ENCODE measurements at places on chromosomes 5 and 9. TPM values are rescaled to one million over a fixed set of nuclear protein-coding genes. Genes with fewer than 3 reads are reported as not detected.

GRCh38 chr9:2126331-2126803 lies 111.2 kb downstream of the SMARCA2 start:
- DNase-seq, result peak; percentile 27
- H3K27ac ChIP-seq, result no peak overlapping the region
- H3K27me3 ChIP-seq, result no peaks in the 10 kb centered on the region
- H3K4me3 ChIP-seq, result no peak overlapping the region

The NRARP gene
- 7.3 TPM for total RNA-seq

The FBXO4 gene
- 2.5 TPM for total RNA-seq

GRCh38 chr9:125835655-125836054 lies 88.5 kb downstream of the PBX3 start:
- no peak overlapping the region for H3K27ac ChIP-seq
- H3K36me3 ChIP-seq, result no peaks in the 10 kb centered on the region
- H3K4me3 ChIP-seq, result no peak overlapping the region
- H3K27me3 ChIP-seq, result no peaks in the 10 kb centered on the region
- H3K4me1 ChIP-seq, result no peaks in the 10 kb centered on the region

The CDHR2 gene
- 0.50 TPM for total RNA-seq

The IFNB1 gene
- total RNA-seq, result 3.2 TPM

- no peaks in the 10 kb centered on the region for H3K36me3 ChIP-seq
- no peak overlapping the region for H3K27ac ChIP-seq
- DNase-seq, result no peak
Measured at GRCh38 chr9:80437825-80438224, 866.1 kb downstream of the TLE4 start.

Measured in astrocyte (in vitro differentiated cells and primary cell).